ENCODE measurements at places on chromosomes 1 and 21.

DNA sequence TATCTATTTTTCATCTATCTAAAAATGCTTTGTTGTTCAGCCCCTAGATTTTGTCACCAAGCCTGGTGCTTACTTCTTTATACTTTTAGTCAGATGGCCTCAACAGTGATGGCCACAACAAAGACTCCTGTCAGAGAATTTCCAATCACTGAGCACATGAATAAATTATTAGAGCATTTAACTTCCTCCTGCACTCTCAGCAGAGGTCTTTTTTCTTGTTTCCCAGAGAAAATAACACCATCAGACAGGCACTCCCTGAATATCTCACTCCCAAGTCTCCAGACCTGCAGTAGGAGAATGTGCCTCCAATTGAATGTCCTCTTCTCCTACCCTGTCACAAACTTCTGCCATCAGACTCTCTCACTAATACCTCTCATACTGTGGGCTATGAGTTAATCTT, 616.0 kb upstream of the NR5A2 start:
- DNase-seq: no peak

DNA sequence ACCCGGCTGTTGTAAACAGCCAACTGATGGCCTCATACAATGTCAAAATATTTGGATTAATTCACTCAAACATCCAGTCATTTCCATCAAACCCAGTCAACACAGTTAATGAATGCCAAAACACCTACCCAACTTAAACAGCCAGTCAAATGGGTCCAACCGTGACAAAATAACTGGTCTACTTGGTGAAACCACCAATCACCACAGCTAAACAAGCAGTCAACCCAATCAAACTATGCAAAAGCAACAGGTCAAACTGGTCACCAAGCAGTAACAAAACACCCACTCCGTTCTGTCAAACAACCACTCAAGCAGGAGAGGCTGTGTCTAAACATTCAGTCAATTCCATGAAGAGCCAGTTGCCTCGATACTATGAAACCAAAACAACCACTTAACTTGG, 119.2 kb downstream of the FOXD2 start:
- DNase-seq: no peak

- DNase-seq: no peak
Observed at GRCh38 chr1:35058988-35059387, 20.2 kb upstream of the ZMYM1 start.

- no peak for DNase-seq
Observed at GRCh38 chr1:243850202-243850451, at the start of gene AKT3. TSS of gene AKT3 (minus strand) at chr1:243850243. CDS start at chr1:243843170, 7,073 bp downstream.

DNA sequence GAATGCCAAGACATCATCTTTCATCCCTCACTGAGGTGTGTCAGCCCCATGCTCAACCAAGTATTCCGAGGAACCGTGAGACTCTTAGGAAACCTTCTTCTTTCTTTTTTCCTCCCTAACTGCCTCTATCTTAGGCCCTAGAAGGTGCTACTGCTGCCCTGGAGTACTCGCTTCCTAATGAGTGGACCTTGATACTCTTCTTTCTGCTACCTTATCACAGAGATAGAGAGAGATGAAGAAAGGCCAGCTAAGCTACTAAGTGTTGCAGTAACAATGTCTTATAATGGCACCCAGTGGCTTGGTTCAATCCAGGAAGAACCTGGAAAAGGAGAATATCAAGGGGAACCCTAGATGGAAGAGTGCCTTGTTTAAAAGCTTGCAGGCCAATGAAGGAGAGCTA, 86.6 kb downstream of the KIRREL1 start:
- DNase-seq: no peak
